Fibroblast of lung (primary cell): ENCODE measurements at places on chromosomes 12 and 14. TPM values are rescaled to one million over a fixed set of nuclear protein-coding genes. Genes with fewer than 3 reads are reported as not detected.
A peak's percentile ranks its signal among the peaks of the same experiment; 100 is the strongest.

PMEL gene
- total RNA-seq, result 0.26 and 0.50 TPM in 2 replicates

GRCh38 chr12:32296567-32296966 is 102.8 kb upstream of the FGD4 start:
- no peak for DNase-seq

DNA sequence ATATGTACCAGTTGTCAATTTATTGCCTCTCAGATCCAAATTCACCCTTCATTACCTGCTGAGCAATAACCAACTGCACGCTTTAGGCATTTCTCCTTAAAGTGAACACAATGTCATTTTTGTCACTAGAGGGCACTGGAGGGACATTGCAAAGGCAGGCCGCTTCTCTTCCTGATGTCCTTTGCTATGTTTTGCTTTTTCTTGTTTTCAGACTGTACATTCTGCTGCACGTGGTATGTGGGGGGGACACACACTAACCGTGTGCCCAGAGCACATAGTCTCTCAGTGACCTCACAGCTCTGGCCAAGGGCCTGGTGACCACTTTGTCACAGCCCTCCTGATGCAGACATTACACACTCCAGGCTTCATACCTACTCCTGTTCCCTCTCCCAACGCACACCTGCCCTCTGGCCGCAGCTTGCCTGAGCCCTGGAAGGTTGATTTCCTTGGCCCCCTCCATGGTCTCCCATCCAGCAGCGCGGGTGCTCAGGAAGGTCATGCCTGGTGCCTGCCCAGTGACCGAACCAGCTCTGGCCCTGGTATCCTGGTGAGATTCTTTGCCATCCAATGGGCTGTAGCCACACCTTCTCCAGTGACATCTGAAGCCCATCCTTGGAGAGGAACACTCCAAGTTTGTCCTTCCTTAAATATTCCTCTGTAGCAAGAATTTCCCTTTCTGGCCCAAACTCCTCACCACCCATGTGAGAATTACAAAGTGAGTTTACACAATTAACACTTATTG is 39.9 kb downstream of the MYO1H start:
- DNase-seq, result peak; percentile 6

OR4K14 gene
- total RNA-seq, result not detected in 2 replicates

- peak; percentile 53 for DNase-seq
Observed at GRCh38 chr12:29537298-29537697, 39.8 kb upstream of the OVCH1 start.
